Stimulated activated CD4-positive, alpha-beta T cell treated with anti-CD3 and anti-CD28 coated beads, TNF-alpha, amount 100 ng/mL, for 24 hours (primary cell): ENCODE measurements at places on chromosomes 2 and 18.

DNA sequence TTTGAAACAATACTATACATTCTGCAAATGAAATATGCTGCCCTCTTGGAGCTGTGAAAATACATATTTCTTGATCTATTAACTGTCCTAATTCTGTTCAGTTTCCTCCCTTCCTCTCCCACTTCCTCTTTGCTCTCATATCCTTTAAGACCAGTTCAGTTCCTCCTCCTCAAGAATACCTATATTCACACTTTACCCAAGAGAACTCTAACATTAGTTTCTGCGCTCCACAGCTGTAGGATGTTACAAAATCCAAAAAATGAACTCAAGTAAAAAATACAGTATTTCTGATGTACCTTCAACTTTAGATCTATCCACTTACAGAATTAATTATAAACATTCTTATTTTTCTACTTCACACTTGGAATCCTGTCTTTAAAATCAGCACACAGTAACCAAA lies 5.4 kb downstream of the ITSN2 start:
- DNase-seq = no peak

DNA sequence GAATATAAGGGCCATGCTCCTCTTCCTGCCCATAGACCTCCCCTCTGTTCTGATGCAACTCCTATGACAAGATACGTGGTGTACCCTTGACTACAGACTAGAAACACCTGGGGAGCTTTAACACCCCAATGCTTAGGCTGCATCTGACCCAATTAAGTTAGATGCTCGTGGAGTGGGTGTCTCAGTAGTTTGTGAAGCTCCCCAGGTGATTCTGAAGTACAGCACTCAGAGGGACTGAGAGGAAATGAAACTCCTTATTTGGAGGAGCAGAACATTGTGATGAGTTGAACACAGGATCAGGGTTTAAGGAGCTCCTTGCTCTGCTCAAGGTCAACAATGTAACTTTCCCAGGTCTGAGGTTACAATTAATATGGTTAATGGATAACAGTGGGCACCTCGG lies 80.3 kb upstream of the TTC39C start:
- DNase-seq = no peak

GRCh38 chr2:146246736-146247523 lies 1597.9 kb upstream of the ACVR2A start:
- no peak for DNase-seq

DNA sequence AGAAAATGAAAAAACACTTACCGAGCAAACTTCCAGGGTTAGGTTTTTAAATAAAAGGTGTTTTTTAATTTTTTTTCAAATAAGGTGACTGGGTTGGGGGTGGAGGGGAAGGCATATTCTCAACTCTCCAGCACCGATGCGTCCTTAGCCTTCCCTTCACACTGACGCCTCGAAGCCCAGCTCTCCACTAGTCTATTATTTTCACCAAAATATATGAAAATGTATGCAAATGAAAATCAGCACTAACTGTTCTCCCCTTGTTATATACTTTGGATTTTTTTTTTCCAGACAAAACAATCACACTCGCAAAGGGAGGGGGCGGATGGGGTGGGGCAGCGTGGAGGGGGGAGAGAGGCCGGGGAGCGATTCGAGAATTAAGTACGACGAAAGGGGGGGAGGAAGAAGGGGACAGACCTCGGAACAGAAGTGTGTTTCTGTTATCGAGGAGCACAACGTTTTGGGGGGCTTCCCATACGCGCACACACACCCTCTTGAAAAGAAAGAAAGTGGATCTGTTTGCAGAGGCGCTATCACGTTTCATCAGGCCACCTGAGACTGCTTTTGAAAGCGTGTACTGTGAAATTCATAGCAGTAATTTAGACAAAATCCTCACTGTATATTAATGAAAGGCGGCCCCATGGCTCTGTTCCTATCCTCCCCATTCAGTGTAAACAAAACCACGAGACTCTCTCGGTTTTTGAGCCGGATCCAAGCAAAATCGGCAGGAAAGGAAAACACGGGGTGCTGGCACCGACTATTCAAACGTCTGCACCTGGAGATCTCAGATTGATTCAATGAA lies 2.4 kb upstream of the POU3F3 start:
- no peak for DNase-seq

- no peak for DNase-seq
These were observed 7.8 kb upstream of the ETAA1 start for GRCh38 chr2:67389286-67389685.

GRCh38 chr2:175955136-175955535 lies 46.9 kb downstream of the LNPK start:
- DNase-seq = no peak

GRCh38 chr2:109331081-109331480 lies 202.1 kb downstream of the SH3RF3 start:
- DNase-seq = no peak

GRCh38 chr2:55965966-55966365 lies 42.4 kb upstream of the EFEMP1 start:
- no peak for DNase-seq
